ENCODE measurements at places on chromosomes 4 and X.

GRCh38 chr4:123443401-123444289, 47.0 kb downstream of the SPRY1 start:
- no peak for DNase-seq

- no peak for DNase-seq
Measured at GRCh38 chr4:1809754-1810502, 16.8 kb downstream of the FGFR3 start.

DNA sequence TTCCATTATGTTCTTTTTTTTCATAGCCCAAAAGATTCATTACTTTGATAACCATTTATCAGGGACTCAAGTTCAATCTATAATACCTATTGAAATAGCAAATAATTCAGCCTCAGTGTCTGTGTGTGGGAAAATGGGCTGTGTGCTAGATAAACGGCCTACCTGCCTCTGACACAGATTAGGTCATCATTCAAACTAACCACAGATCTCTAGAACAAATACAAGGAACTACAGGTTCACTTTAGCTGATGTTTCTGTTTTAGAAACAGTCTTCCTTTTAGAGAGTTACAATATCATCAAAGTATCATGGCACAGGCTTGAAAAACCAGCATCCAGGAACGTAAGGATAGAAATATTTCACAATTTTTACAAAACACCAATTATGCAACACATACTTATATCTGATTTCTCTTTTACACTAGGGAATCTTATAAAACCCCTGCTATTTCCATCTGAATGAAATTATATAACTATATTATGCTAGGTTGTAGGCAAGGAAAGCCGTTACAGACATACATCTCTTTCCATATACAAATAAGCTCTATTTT, 56.6 kb upstream of the MAB21L2 start:
- DNase-seq, result no peak

DNA sequence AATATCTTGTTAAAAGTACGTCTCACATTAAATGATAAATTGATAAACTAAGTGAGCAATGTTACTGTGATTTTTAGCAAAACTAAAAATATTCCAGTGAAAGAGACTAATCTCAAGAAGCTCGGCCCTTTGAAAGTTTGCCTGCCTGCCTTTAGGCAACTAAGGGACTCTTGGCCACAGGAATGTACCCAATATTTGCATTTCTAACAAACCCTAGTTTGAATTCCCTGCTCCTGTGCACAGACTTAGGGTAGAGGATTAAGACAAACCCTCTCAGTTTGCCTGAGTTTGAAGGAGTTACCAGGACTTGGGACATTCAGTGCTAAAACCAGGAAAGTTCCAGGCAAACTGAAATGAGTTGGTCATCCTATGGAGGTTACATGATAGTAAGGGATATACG, 157.1 kb downstream of the SCFD2 start:
- DNase-seq, result no peak

DNA sequence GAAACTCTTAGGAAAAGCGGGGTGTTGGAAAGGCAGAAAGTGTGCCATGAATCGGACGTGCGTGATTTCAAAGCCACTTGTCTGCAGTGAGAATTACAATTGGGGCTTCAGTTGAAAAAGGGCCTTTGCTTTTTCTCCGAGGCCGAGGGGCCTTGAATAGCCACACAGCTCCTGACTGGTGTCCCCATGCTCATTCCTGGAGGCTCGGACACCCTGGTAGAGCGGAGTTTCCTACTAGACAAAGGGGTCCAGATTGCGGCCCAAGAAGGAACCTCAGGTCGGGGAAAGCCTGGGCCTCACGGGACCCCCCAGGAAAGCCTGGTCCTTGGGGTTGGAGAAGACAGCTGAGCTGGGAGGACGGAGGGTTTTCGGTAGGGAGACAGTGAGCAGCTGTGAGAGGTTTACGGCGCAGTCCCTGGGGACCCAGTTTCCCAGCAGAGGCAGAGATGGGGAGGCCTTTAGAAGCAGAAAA, 3.0 kb upstream of the SHOX start:
- DNase-seq, result no peak

GRCh38 chr4:90486346-90486745, 359.2 kb downstream of the CCSER1 start:
- no peak for DNase-seq

DNA sequence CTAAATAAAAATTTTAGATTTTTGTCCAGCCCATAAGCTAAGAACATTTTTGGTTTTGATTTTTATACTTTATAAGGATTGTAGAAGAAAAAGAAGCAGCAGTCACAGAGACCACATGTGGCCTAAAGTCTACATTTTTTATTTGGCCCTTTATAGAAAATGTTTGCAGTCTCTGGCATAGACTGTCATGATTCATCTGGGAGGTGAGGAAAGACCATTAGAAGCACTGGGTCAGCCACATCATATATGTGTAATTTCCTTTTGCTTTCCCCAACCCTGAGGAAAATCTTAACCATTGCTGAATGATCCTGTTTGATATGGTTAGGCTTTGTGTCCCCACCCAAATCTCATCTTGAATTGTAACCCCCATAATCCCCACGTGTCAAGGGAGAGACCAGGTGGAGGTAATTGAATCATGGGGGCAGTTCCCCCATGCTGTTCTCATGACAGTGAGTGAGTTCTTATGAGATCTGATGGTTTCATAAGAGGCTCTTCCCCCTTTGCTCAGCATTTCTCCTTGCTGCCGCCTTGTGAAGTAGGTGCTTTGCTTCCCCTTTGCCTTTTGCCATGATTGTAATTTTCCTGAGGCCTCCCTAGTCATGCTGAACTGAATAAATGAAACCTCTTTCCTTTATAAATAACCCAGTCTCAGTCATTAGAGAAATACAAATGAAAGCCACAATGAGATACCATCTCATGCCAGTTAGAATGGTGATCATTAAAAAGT, 12.1 kb upstream of the COPS4 start:
- no peak for DNase-seq

DNA sequence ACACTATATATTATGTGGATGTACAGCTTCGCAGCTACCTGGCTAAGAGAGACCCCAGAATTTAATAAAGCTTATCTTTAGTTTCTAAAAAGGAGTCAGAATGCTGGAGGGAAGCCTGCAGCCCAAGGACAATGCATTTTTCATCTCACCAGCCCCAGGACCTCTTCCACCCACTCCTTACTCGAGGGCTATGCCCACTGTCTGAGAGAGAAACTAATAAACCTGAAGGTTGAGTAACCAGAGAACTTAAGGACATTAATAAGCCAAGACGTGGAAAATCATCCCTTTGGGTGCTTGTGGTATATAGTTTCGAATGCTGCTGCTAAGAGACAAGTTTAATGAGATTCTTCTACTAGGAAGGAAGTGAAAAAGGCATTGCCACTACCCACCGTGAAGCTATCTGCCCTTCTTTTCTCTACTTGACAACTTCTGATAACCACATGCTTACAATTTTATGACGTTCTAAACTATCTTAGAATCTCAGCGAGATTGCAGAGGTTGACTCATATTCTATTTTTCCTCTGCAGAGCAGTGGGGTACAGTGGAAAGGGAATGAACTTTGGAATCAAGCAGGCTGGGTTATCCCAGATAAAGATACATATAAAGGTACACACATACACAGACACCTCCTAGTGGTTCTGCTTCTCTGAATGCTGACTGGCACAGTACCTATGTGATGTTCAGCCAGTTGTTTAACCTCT, 3.3 kb downstream of the RELL1 start:
- no peak for DNase-seq

GRCh38 chr4:104436542-104436941, 58.2 kb downstream of the CXXC4 start:
- no peak for DNase-seq

- no peak for DNase-seq
Measured at GRCh38 chr4:26885912-26886274, 25.3 kb downstream of the STIM2 start.

GRCh38 chrX:26146024-26146423, 7.9 kb downstream of the MAGEB18 start:
- no peak for DNase-seq

DNA sequence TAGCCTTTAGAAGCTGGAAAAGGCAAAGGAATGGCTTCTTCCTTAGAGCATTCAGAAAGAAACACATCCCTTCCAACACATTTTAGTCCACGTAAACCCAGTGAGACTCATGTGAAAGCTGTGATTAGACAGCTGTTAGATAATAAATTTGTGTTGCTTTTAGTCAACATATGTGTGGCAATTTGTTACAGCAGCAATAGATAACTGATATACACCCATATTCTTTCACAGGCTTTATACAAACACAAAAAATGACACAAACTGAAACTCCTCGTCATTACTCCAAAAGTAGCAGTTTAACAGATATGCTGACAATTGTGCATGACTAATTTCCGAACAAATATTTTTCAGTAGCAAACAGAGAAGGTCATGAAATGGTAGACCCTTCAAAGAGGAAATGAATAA, 65.3 kb downstream of the ANTXR2 start:
- DNase-seq, result no peak

DNA sequence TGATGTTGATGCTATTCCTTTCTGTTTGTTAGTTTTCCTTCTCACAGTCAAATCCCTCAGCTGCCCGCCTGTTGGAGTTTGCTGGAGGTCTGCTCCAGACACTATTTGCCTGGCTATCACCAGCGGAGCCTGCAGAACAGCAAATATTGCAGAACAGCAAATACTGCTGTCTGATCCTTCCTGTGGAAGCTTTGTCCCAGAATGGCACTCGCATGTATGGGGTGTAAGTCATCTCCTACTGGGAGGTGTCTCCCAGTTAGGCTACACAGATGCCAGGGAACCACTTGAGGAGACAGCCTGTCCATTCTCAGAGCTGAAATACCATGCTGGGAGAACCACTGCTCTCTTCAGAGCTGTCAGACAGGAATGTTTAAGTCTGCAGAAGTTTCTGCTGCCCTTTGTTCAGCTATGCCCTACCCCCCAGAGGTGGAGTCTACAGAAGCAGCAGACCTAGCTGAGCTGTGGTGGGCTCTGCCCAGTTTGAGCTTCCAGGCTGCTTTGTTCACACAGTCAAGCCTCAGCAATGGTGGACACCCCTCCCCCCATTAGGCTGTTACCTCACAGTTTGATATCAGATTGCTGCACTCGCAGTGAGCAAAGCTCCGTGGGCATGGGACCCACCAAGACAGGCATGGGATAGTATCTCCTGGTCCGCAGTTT, 74.9 kb downstream of the SPIN3 start:
- no peak for DNase-seq

DNA sequence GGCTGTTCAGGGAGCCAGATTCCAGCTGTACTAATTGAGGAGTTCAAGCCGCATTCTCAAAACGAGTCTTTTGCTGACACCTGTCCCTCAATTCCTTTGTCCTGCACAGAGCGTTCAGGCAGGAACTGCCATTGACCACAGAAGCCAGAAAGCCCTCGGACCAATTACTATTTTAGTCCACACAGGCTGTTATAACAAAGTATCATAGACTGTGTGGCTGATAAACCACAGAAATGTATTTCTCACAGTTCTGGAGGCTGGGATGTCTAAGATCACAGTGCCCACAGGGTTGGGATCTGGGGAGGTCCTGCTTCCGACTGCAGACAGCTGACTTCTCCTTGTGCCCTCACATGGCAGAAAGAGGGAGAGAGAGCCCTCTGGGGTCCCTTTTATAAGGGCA, 119.8 kb upstream of the ATP6AP2 start:
- DNase-seq, result no peak

DNA sequence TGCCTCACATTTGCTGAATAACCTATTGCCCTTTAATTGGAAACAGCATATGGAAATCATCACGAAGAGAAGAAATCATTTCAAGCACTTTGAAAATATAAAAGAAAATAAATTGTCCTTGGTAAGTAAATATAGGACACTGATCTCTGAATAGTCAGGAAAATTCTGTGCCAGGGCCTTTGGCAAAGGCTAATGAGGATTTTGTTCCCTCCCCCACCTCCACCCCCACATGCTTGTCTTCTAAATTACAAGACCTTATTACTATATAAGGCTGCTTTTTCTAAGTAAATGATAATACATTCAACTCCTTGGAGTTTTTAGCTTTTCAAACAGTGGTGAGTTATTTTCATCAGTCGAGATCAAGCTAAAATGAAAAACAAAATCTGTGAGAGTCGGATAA, 15.8 kb downstream of the SYNPO2 start:
- no peak for DNase-seq

DNA sequence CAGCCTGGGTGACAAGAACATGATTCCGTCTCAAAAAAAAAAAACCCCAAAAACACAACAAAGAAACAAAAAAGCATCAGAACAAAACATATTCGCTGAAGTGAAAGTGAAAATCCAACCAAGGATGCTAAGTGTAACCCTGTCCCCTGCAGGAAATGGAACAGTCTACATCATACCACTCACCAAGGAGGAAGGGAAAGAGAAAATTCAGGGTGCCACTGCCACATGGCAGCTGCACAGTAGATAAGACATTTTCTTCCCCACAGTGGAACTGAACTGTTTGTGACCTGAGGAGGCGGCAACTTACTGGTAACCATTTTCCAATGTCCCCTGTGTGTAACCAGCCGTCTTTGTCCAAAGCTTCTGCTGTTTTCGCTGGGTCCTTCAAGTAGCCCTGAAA, 28.2 kb upstream of the CENPU start:
- no peak for DNase-seq

- no peak for DNase-seq
Measured at GRCh38 chr4:119081943-119082342, 53.7 kb upstream of the MYOZ2 start.

GRCh38 chr4:75004755-75005668, 72.1 kb downstream of the PARM1 start:
- no peak for DNase-seq

DNA sequence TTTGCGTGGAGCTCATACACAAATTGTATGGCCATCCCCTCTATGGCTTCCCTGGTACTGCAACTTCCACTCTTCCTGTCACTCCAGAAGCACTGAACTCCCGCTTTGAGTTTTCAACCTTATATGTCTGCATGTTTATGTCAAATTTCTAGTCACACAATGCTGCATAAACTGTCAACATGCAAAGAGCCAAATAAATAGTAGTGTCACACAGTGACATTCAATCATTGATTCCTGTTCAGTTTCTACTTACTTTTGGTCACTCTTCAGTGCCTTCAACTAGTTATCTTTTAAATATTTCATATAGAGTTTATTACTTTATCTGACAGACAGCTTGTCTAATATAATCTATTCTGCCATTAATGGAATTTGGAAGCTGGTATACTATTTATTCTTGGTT, 149.3 kb downstream of the SPANXN1 start:
- no peak for DNase-seq

DNA sequence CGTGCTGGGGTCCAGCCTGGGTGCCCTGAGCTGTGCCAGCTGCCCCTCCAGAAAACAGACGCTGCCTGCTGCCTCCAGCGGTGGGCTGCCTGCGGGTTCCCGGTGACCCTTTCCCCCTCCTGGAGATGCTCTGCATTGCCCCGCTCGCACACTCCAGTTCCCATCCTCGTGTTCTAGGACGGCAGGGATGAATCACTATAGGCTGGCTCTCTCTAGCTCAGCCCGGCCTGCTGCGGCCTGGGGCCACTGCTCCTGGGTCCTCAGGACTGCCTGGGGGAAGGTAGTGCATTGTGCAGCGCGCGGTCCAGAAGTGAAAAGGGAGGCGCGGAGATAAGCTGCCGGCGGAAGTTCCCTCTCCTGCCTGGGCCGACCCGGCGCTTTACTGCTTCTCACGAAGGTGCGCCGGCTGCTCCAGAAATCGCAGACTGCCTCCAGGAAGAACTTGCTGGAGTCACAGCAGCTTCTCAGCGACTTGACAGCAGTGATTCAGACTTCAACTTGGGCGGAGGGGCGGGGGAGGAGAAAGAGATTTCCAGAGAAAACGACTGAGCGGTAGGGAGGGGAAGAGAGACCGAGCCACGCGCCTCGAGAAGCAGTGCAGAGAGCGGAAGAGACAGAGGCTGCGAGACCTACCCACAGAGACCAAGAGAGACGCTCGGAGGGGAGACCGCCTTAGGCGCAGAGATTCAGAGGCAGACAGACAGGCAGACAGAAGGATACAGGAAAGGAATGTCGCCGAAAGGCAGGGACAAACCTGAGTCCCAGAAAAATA, 6.7 kb upstream of the MSX1 start:
- peak; percentile 9 for DNase-seq
